ENCODE measurements at places on chromosomes 12 and 14. TPM values are rescaled to one million over a fixed set of nuclear protein-coding genes. Genes with fewer than 3 reads are reported as not detected.

WNT1 gene
- total RNA-seq = not detected

PTPRQ gene
- 1.2 TPM for total RNA-seq

GLT8D2 gene
- 66.3 TPM for total RNA-seq

CLEC4D gene
- total RNA-seq = not detected

SPX gene
- not detected for total RNA-seq

SIX6 gene
- total RNA-seq = not detected

RBP5 gene
- 0.33 TPM for total RNA-seq

LRIG3 gene
- total RNA-seq = 211 TPM

DNAH10 gene
- total RNA-seq = 0.15 TPM

PAPLN gene
- 12.2 TPM for total RNA-seq

INSM2 gene
- not detected for total RNA-seq

CCDC197 gene
- total RNA-seq = not detected

SLC17A8 gene
- not detected for total RNA-seq

RNASE1 gene
- total RNA-seq = not detected

CLEC2B gene
- 19.3 TPM for total RNA-seq

FOXM1 gene
- total RNA-seq = 2.8 TPM

CYP46A1 gene
- 0.29 TPM for total RNA-seq

TEX52 gene
- total RNA-seq = not detected

FGD4 gene
- 19.2 TPM for total RNA-seq

TRIM9 gene
- 0.50 TPM for total RNA-seq

DCAF4 gene
- total RNA-seq = 9.3 TPM

ATP2A2 gene
- 144 TPM for total RNA-seq

ZNF84 gene
- total RNA-seq = 24.1 TPM

CPNE6 gene
- not detected for total RNA-seq

VCPKMT gene
- 3.5 TPM for total RNA-seq

CAPZA3 gene
- not detected for total RNA-seq

TPH2 gene
- not detected for total RNA-seq

ETFBKMT gene
- 3.5 TPM for total RNA-seq

ASB2 gene
- total RNA-seq = 0.50 TPM

CIT gene
- total RNA-seq = 12.9 TPM

PTHLH gene
- 0.83 TPM for total RNA-seq

OTX2 gene
- total RNA-seq = not detected

MYH6 gene
- total RNA-seq = not detected

SCYL2 gene
- total RNA-seq = 41.5 TPM

PRR4 gene
- 0.73 TPM for total RNA-seq

PRIMA1 gene
- total RNA-seq = not detected

P2RX2 gene
- total RNA-seq = not detected

CCDC85C gene
- total RNA-seq = 5.0 TPM

PTPRO gene
- total RNA-seq = 1.2 TPM

TNFAIP2 gene
- 190 TPM for total RNA-seq

AMDHD1 gene
- total RNA-seq = 0.33 TPM

HOXC11 gene
- not detected for total RNA-seq

ADSS1 gene
- 7.1 TPM for total RNA-seq

RD3L gene
- total RNA-seq = not detected

MAPK1IP1L gene
- 26.2 TPM for total RNA-seq

FBLN5 gene
- total RNA-seq = 49.5 TPM

TAS2R46 gene
- 6.3 TPM for total RNA-seq

TAMALIN gene
- 15.9 TPM for total RNA-seq

MVK gene
- total RNA-seq = 54.3 TPM

TGM1 gene
- 1.5 TPM for total RNA-seq

RNF212B gene
- total RNA-seq = not detected
